ENCODE measurements at places on chromosomes 2 and 18. TPM values are rescaled to one million over a fixed set of nuclear protein-coding genes. Genes with fewer than 3 reads are reported as not detected.

Gene SYT4
- total RNA-seq, result not detected

Gene OSBPL6
- 6.8 TPM for total RNA-seq

Gene C2orf80
- not detected for total RNA-seq

Gene DRC1
- total RNA-seq, result 0.42 TPM

Gene SKOR2
- not detected for total RNA-seq

Gene SRD5A2
- 0.06 TPM for total RNA-seq

Gene SERPINB11
- total RNA-seq, result not detected

Gene CAPN13
- not detected for total RNA-seq

Gene APCDD1
- not detected for total RNA-seq

Gene ABCG5
- total RNA-seq, result not detected

Gene TFCP2L1
- 23.9 TPM for total RNA-seq

Gene TMEM198
- total RNA-seq, result 0.70 TPM

Gene MOGAT1
- total RNA-seq, result not detected

Gene L3MBTL4
- not detected for total RNA-seq

Gene CLEC4F
- total RNA-seq, result not detected

Gene ANTXR1
- total RNA-seq, result 137 TPM

Gene SLC4A5
- total RNA-seq, result 0.47 TPM

Gene GNLY
- total RNA-seq, result 0.08 TPM

Gene MROH2A
- total RNA-seq, result 0.12 TPM

Gene TMEFF2
- total RNA-seq, result 0.40 TPM

Gene PIEZO2
- total RNA-seq, result 0.70 TPM

Gene CCL20
- total RNA-seq, result 7.8 TPM

Gene ZAP70
- 0.12 TPM for total RNA-seq

Gene GPR39
- 6.9 TPM for total RNA-seq

Gene CABLES1
- total RNA-seq, result 15.3 TPM

Gene CYP27A1
- 0.15 TPM for total RNA-seq

Gene RNF125
- 0.23 TPM for total RNA-seq

Gene TPO
- total RNA-seq, result 0.14 TPM

Gene VIL1
- total RNA-seq, result 0.17 TPM

Gene HOXD4
- 0.61 TPM for total RNA-seq

Gene SERPINB5
- total RNA-seq, result 0.13 TPM

Gene ARHGAP28
- total RNA-seq, result not detected

Gene TLX2
- 0.31 TPM for total RNA-seq

Gene ARHGEF33
- total RNA-seq, result 0.02 TPM

Gene DARS1
- 52.3 TPM for total RNA-seq

Gene SCN7A
- not detected for total RNA-seq

Gene LBX2
- total RNA-seq, result 3.5 TPM

Gene STRN
- 10.9 TPM for total RNA-seq

Gene KIF1A
- total RNA-seq, result 1.4 TPM

Gene SERPINB10
- total RNA-seq, result not detected

Gene ANKRD53
- 0.12 TPM for total RNA-seq

Gene SP140
- 0.16 TPM for total RNA-seq

All from A549 treated with Hydrocortisone at 1 μM for 4 hours (cell line).